Jurkat, Clone E6-1 (cell line): ENCODE measurements at places on chromosomes 5 and 9.

DNA sequence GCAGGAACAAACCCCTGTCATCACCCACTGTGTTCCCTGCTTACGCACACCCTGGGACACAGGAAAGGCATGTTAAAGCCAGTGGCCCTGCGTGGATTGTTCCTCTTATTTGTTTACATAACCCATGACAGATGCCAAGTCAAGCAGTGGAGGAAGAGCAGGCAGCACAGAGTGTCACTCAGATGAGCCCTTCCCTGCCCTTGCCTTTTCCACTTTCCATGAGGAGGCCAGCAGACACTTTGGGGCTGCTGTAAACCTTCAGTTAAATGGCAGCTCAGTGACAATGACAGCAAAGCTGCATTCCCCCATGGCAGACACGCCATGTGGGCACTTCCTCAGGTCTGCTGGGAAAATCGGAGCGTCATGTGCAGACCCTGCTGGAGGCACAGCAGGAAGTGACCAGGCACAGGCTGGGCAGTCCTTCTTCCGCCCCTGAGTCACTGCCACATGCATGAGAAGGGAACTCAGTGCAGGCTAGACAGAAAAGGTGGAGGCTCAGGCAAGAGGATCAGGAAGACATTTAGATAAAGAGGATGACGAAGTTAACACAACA, 216.8 kb upstream of the PIK3R1 start:
- no peak for DNase-seq

DNA sequence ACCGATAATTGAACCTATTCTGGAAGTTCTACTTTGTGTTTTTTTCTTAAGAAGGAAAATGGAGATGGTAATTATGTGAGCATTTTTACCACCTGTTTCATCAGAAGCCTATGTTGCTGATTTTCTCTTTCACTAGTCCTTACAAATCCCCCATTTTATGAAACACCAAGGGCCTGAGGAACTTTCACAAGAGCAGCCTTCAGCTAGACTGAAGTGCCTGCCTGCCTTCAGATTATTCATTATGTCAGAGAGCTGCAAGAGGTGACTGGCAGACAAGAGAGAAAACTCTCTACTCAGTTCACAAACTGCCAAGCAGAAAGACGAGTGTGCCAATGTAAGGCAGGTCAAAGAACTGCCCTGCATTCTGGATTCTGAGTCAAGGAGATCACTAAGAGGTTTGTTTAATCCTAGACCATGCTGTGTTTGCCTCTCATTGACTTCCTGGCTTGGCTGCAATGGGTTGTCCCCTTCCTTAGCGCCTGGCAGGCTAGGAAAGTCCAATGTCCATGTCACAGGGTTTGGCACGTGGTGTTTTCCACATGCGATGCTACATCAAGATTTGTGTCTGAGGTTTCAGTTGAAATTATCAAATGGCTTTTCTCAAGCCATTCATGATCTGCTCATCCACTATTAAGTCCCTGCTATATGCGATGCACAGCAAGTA, 143.3 kb downstream of the CDC42SE2 start:
- DNase-seq, result no peak

DNA sequence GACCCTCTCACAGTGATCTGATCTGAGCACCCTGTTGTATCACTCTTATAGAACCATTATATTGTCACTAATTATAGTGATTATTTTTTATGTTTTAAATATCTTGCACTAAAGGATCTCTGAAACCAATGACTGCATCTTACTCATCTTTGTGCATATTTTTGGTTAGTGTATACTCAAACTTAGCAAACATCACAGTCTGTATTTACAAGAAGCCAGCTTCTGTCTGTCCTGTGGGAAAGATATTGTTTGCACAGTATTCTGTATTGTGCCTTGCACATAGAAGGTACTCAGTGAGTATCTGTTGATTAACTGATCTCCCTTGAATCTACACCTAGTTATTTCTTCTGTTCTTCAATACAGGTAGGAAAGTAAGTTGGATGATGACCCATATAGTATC, 131.5 kb downstream of the PAM start:
- DNase-seq, result no peak

GRCh38 chr9:91198405-91198804, 163.3 kb downstream of the AUH start:
- no peak for DNase-seq

DNA sequence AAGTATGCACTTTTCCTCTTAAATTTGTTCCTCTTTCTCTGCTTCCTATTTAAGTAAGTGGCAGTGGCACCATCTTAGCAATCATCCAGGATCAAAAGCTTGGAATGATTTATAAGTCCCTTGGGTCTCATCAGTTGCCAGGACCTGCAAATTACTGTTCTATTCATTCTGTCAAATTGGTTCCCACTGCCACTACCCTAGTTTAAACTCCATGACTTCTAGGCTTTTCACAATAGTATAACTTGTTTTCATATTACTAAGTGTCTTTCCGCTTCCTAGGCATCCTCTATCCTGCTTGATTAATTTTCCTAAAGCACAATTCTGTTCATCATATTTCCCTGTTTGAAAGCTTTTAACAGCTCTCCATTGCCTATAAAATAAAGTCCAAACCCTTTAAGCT, 363.9 kb upstream of the MEF2C start:
- no peak for DNase-seq

DNA sequence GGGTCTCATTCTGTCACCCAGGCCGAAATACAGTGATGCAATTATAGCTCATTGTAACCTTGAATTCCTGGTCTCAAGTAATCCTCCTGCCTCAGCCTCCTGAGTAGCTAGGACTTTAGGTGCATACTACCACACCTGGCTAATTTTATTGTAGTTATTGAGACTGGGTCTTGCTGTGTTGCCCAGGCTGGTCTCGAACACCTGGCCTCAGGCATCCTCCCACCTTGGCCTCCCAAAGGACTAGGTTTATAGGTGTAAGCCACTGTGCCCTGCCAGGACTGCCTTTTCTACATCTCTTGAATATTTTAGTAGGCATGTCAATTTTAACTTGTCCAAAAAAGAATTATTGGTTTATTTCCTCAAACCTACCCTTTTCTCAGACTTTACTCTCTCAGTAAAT, 16.9 kb downstream of the DENND4C start:
- no peak for DNase-seq

DNA sequence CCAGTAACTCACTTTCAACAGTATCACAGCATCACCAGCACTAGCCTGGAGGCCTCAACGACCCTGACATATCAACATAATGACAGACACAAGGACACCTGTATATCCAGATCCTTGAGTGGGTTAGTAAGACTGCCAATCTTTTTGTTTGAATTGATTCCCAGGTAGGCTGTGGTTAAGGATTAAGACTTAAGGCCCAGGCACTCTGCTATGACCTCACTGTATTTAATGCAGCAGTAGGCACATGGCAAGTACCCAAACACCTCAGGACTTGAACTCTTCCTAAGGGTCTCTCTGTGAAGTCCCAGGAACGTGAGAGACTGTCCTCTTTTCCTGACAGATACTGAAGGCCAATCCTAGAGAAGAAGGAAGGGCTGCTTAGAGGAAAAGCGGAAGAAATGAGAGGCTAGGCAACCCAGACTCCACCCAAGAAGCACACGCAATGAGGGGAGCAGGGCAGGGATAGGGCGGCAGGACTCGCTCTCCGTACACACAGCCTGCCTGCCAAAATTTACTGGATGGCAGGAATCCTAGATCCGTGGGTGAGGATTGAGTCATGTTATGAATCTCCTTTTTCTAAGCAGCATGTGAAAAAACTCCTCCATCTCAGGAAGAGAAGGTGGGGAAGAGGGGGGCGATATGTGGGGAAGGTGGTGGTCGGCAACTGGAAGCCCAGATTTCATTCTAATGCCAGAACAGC, 93.4 kb downstream of the SIL1 start:
- no peak for DNase-seq

GRCh38 chr5:165616490-165617405, 2111.3 kb downstream of the MAT2B start:
- no peak for DNase-seq

- DNase-seq, result no peak
Observed at GRCh38 chr9:123660691-123661466, 269.0 kb downstream of the DENND1A start.

GRCh38 chr5:171342362-171343111, 33.5 kb downstream of the TLX3 start:
- peak; percentile 42 for DNase-seq

DNA sequence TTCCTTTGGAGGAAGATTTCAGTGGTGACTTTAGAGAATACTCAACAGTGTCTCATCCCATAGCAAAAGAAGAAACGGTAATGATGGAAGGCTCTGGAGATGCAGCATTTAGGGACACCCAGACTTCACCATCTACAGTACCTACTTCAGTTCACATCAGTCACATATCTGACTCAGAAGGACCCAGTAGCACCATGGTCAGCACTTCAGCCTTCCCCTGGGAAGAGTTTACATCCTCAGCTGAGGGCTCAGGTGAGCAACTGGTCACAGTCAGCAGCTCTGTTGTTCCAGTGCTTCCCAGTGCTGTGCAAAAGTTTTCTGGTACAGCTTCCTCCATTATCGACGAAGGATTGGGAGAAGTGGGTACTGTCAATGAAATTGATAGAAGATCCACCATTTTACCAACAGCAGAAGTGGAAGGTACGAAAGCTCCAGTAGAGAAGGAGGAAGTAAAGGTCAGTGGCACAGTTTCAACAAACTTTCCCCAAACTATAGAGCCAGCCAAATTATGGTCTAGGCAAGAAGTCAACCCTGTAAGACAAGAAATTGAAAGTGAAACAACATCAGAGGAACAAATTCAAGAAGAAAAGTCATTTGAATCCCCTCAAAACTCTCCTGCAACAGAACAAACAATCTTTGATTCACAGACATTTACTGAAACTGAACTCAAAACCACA, 67.4 kb downstream of the VCAN start:
- no peak for DNase-seq

- DNase-seq, result no peak
Observed at GRCh38 chr9:4424891-4425290, 65.4 kb upstream of the SLC1A1 start.

GRCh38 chr9:120890320-120891244, 13.6 kb upstream of the PHF19 start:
- DNase-seq, result peak; percentile 91

GRCh38 chr9:37197158-37198038, 77.0 kb downstream of the ZCCHC7 start:
- peak; percentile 71 for DNase-seq

GRCh38 chr5:148372166-148372725, 11.5 kb upstream of the FBXO38 start:
- no peak for DNase-seq

DNA sequence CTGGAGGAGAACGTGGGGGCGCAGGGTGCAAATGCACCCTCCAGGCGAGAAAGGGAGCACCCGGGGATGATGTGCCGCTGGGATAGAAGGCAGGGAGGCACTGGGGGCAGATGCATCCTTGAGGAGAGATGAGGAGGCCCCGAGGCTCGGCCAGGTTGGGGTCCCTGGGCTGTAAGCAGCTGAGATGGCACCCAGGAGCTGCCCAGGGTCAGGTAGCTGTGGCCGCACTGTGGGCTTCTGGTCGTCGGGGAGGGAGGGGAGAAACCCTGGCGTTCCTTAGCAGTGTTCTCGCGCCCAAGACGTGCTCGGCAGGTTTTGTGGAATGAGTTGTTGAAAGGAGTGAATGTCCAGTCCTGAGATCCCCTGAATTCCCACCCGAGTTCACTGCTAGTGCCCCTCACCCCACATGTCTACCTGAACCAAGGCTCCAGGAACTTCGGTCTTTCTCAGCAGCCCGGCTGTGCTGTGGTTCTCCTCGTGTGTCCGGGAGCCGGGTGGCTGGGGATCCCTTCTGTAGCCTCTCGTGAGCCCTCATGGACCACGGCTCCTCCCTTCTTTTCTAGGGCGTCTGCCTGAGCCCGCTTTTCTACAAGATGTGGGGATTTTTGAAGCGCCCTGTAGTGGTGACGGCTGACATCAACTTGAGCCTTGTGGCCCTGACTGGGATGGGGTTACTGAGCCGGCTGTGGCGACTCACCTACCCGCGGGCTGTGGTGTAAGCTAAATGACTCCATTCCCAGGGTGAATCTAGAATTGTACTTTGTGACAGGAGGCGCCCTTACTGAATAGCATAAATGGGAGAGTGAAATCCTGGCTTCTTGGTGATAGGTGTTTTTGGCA, 1.1 kb downstream of the POMT1 start:
- DNase-seq, result peak; percentile 70

- DNase-seq, result no peak
Observed at GRCh38 chr5:102986074-102986473, 133.9 kb downstream of the GIN1 start.

DNA sequence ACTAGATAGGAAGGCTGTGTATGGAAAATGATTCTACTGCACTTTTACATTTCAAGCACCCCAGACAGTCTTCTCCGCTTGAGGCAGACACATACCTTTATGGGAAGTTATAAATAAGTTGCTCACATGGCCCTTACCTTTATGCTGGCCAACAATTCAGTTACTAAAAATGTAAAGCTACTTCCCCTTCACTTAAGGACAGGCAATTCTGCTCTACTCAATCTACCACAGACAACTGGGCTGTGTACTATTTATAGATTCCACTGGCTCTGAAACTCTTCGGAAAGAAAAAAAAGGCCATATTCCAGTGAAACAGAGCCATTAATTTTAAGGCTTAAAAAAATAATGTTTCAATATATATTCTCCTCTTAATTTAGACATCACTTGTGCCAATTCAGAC, 59.4 kb downstream of the ELAVL2 start:
- no peak for DNase-seq

DNA sequence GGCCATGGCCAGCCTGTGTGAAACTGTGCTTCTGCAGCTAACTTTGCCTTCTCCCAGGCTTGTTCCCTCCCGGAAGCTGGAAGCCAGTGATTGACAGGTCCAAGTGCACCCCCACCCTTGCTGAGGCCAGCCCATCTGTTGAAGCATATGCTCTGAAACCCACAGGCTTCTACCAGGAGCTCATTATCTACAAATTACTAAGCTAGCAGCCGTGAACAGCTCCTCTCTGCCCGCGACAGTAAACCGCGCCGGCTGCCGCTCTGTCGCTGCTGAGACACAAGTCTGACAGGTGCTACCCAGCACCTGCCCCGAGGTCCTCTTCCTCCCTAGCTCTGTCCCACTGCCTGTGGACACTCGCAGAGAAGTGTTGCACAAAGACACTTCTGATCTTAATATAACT, 490.9 kb downstream of the GADD45G start:
- DNase-seq, result peak; percentile 62

DNA sequence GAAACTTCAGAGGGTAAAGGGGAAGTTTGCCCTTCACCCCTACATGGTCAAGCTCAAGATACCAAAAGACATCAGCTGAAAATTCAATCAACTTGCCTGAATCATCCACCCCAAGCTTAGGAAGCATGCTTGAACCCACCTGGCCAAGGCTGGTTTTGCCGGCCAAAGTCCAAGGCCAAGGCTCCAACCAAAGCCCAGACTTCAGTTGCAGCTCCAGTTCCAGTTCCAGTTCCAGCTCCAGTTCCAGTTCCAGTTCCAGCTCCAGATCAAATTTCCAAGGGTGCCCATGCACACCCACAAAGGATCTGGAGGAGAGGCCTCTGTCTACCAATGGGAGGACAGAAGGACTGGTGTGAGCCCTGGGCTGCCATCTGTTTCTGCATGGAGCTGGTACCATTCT, 4.6 kb upstream of the SERINC5 start:
- no peak for DNase-seq

- no peak for DNase-seq
Observed at GRCh38 chr5:118592229-118593002, 395.9 kb downstream of the DTWD2 start.

GRCh38 chr5:160229190-160229742, at the start of gene FABP6:
TSS of gene FABP6 (plus strand) at chr5:160229506. CDS start at chr5:160229558, 52 bp downstream.
- DNase-seq, result no peak

- DNase-seq, result no peak
Observed at GRCh38 chr5:82886911-82887310, 190.3 kb downstream of the TMEM167A start.
